Foreskin keratinocyte (primary cell): ENCODE measurements at places on chromosomes 1 and 21. TPM values are rescaled to one million over a fixed set of nuclear protein-coding genes. Genes with fewer than 3 reads are reported as not detected.

DNA sequence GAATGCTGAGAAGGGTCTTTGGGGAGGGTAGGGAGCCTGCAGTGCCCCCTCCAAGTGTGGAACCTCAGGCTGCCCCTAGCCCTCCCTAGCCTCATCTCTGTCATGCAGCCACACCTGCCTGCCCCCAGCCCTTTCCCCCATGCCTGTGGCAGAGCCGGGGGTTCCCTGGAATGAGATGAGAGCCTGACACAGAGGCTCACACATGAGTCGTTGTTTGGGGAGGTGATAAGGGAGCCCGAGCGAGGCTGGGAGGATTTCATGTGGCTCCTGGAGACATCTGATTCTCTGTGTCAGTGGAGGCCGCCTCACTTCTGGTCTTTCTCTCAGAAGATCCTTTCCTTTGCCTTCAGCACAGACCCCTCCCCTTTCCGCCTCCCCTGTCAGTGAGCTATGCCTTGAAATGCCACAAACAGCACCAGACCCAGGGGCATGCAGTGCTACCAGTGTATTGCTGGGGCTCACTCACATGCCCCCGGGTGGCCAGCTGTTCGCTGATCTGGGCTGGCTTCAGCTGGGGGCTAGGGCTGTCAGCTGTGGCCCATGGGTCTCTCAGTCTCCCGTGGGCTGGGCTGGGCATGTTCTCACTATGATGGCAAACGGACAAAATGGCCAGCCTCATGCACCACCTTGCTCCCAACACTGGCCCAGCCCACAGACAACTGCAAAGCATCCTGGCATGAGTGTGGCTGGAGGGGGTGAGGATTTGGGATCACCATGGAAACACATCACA is 102.6 kb downstream of the AJAP1 start:
- DNase-seq: no peak

DNA sequence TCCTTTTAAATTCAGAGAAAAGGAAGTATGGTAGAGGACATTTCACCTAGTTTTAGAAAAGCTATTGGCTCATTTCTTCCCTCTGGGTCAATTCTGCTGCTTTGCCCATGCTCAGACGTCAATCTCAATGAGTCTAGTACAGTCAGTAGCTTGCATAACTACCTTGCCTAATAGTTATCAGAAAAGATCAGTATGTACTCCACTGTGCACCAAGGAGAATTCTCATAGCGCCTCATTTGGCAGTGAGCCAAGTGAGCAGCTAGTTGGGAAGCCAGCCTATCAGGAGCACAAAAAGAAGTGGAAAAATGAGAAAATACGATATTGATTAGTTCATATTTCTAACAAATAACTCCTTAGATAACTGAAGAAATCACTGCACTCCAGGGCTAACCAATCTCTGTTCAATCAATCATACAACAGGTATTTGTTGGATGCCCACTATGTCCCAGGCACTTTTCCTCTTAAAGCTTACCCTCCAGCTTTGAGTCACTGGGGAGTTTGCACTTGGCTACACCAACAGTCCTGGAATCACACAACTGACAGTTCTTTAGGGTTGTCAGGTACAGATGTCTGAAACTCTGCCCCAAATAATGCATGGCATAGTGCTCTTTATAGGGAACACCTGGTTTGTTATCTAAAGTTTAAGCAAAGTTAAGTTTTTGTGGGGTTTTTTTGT is 50.2 kb downstream of the PRDX6 start:
- peak; percentile 49 for DNase-seq

DNA sequence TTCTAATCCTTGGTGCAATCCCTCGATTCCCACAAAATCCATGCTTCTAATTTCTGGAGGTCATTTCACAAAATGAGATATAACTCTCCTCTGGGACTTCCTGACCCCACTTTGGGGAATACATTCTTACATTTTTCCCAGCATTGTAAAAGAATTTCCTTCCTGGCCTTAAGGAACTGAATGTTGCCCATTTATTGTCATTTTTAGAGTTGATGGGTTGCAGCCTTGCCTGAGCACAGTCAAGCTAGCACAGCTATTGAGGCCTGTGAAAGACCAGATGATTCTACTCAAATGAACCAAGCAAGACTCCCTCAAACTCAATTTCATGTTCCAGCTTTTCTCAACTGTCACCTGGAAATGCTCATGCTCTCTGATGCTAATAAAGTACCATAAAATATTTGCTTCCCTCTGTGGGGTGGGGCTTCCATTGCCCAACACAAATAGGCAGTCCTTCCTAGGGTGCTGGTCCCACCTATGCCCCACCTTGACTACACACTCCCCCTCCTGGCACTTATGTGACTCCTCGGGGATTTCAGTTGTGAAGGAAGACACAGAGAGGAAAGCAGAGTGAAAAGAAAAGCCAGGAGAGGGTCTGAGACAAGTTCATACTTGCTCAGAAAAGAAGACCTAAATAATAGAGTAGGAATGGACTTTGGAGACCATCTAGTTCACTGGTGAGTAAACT is 24.0 kb upstream of the CDC7 start:
- DNase-seq: no peak

DNA sequence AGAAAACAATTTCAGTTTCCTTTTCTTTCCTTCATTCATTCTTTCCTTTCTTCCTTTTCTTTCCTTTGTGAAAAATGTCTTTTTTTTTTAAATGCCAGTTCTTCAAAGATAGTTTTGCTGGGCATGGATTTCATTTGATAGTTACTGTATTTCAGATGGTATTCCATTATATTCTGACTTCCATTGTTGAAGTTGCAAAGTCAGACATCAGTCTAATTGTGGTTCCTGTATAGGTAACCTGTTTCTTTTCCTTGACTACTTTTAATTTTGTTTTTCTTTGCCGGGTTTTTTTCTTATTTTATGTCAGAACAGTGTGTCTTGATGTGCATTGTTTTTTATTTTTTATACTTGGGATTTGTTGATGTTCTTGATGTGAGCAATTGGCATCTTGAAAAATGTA is 40.4 kb upstream of the MPC2 start:
- DNase-seq: no peak

GRCh38 chr1:56033321-56034037 is 545.9 kb downstream of the PLPP3 start:
- no peak for DNase-seq

GRCh38 chr1:41293779-41294178 is 51.7 kb upstream of the SCMH1 start:
- no peak for DNase-seq

DNA sequence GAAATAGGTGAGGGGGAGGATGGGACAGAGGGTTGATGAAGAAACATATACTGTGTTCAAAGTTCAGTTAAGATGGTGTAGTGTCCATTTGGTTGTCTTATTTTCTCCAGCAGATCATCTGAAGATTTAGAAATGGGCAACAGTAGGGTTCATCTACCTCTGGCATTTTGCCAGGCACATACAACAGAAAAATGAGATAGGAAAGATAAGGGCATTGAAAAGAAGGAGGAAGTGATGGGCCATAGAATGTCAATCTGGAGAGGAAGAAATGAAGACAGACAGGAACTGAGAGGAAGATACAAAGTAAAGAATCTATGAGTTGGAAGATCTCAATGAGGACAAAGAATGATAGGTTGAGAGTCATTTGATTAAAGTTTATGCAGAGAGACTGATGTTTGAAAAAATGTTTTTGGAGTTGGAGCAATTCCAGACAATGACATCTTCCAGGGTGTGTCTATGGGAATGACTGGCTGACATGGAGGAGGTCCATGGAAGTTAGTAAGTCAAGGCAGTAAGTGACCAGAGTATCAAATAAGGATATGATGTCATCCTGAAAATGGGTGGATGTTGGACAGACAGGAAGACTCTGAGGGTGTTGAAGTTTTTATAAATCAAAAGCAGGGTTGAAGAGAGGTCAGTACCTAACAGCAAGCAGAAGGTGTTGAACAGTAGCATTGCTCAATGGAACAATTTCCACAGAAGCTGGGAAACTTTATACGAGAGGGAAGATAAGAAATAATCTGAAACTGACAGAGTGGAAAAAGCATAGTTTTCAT is 18.7 kb upstream of the CD55 start:
- no peak for DNase-seq

DNA sequence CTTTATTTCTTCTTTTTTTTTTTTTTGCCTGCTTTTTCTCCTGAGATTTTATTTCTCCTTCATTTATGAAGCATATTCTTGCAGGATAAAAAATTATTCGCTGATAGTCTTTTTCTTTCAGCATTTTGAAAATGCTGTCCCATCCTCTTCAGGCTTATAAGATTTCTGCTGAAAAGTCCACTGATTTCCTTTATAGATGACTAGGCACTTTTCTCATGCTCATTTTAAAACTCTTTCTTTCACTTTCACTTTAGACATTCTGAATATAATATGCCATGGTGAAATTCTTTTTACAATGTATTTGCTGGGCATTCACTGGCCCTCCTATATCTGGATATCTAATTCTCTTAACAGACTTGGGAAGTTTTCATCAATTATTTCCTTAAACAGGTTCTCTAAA is 25.5 kb upstream of the GTF2B start:
- DNase-seq: no peak

GRCh38 chr1:114108751-114109255 is 44.9 kb downstream of the SYT6 start:
- DNase-seq: no peak

GRCh38 chr1:29208442-29208841 is 22.3 kb downstream of the MECR start:
- DNase-seq: no peak

DNA sequence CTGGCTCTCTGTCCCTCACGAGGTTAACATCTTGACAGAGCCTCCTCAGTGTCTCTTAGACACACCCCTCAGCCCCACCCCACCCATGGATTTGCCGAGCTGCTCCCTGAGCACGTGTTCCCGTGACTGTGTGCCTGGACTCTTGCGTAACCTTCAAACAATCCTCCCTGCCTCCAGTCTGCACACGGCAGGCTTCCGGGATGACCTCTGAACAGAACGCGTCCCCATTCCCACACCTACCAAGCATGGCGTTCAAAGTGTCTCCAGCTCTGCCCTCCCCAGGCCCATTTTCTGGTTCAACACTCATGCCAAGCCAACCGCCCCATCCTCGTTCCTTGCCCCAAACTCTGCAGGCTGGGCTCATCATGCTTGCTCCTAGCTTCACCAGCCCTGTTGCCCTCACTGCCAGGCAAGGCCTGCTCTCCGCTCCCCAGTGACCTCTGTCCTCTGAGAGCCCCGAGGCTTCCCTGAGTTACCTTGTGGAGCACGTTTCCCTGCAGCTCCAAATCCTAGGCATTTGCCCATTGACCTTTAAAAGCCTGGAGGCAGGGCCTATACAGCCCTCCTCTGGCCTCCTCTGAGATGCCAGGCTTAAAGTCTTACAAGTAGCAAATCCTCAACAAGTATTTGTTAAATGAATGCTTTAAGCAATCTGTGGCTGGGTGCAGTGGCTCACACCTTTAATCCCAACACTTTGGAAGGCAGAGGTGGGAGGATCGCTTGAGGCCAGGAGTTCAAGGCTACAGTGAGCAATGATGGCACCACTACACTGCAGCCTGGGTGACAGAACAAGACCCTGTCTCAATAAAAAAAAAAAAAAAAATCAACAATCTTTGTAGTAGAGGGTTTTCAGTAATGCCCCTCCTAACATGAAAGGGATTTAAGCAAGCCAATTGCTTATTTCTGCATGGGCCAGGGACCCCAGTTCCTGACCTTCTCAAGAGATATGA is 5.0 kb downstream of the AGT start:
- DNase-seq: no peak

DNA sequence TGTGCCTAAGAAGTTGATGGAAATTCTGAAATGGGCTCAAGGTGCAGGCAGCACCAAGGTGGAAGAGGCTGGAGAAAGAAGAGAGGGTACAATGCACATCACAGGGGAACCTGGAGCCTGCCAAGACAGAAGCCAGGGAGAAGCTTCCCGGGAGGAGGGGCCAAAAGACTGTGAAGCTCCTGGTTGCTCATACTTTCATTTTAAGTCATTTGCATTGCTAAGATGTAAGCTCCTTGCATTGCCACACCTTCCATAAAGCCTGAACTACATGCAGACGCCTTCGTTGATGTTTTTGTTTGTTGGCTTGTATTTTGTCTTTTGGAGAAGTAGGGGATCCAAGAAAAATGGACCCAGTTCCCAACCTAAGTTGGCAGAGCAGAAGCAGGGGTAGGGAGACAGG is 69.0 kb downstream of the HMGB4 start:
- no peak for DNase-seq

GRCh38 chr21:23601549-23601948 is 2005.7 kb downstream of the MRPL39 start:
- no peak for DNase-seq

DNA sequence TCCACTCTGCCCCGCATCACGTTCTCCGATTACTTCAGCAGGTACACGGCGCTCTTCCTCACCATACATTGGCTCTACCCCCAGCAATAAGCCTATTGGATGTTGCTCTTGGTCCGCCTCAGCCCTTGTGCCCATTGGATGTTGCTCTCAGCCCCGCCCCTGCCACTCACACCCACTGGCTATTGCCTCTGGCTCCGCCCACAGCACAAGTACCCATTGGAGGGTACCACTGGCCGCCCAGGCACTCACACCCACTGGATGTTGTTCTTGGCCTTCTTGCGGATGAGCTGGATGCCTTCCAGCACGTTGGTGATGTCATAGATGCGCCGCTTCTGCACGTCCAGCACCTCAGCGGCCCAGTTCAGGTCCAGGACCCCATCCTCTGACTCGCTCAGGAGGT is 9.4 kb downstream of the E2F2 start:
- no peak for DNase-seq

DNA sequence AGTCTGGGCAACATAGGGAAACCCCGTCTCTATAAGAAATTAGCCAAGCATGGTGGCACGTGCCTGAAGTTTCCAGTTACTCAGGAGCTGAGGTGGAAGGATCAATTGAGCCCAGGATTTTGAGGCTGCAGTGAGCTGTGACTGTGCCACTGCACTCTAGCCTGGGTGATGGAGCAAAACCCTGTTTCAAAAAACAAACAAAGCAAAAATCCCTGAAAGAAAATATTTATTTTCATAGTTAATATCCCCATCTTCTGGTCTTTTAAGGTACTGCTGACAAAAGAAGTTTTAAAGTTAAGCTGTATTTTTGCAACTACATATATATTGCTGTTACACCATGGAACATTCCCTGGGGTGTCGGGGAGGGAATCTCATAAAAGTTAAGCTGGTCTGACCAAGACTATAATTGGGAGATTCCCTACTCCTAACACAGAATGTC is 26.0 kb downstream of the VAMP4 start:
- DNase-seq: no peak

GRCh38 chr1:192705510-192705909 is 69.6 kb downstream of the RGS13 start:
- no peak for DNase-seq

GRCh38 chr1:115189814-115190539 is 100.7 kb upstream of the TSPAN2 start:
- DNase-seq: peak; percentile 97

FAM177B gene
- not detected in 2 replicates for total RNA-seq

HCRTR1 gene
- total RNA-seq: not detected in 2 replicates

CD164L2 gene
- total RNA-seq: 1.7 and 2.7 TPM in 2 replicates

HMCN1 gene
- 0.46 and 0.85 TPM in 2 replicates for total RNA-seq

AGT gene
- not detected in 2 replicates for total RNA-seq

CMPK1 gene
- total RNA-seq: 79.4 and 80.3 TPM in 2 replicates

SLC9C2 gene
- not detected in 2 replicates for total RNA-seq

KCNE1 gene
- total RNA-seq: 0.11 TPM in 1 of 2 replicates, not detected in the other
